ENCODE measurements at places on chromosomes 13 and 19. TPM values are rescaled to one million over a fixed set of nuclear protein-coding genes. Genes with fewer than 3 reads are reported as not detected.

- H3K4me1 ChIP-seq, result peaks cover 15% of the 10 kb centered on the region
- H3K4me3 ChIP-seq, result no peak overlapping the region
- H3K36me3 ChIP-seq, result peaks cover 69% of the 10 kb centered on the region
- H3K27ac ChIP-seq, result no peak overlapping the region
- H3K27me3 ChIP-seq, result no peaks in the 10 kb centered on the region
These were observed 28.4 kb downstream of the ANKRD27 start for GRCh38 chr19:32646556-32646955.

GRCh38 chr13:50990065-50990817 lies 80.7 kb downstream of the RNASEH2B start:
- no peaks in the 10 kb centered on the region for H3K27me3 ChIP-seq
- peak overlapping the region; percentile 33 for H3K4me3 ChIP-seq
- no peaks in the 10 kb centered on the region for H3K36me3 ChIP-seq
- no peak overlapping the region for H3K27ac ChIP-seq

Gene MEGF8
- total RNA-seq, result 34.3 TPM

DNA sequence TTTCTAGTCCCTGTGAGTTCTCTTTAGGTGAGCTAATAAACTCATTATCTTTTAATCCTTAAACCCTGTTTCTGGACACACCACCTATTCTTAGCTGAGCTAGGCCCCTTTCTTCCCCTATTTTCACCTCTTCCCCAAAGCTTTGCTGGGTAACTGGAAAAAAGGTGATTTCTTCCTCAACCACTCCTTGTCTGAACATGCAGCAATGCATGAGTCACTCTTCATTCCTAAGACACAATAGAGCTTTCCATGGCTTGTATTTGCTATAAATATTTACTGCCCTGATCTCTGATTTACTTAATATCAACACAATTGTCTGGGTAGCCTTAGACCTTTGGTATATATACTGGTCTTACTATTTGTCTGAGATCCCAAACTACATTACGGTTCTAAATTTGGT lies 370.9 kb downstream of the KLF5 start:
- H3K36me3 ChIP-seq, result no peaks in the 10 kb centered on the region
- no peak overlapping the region for H3K27ac ChIP-seq

DNA sequence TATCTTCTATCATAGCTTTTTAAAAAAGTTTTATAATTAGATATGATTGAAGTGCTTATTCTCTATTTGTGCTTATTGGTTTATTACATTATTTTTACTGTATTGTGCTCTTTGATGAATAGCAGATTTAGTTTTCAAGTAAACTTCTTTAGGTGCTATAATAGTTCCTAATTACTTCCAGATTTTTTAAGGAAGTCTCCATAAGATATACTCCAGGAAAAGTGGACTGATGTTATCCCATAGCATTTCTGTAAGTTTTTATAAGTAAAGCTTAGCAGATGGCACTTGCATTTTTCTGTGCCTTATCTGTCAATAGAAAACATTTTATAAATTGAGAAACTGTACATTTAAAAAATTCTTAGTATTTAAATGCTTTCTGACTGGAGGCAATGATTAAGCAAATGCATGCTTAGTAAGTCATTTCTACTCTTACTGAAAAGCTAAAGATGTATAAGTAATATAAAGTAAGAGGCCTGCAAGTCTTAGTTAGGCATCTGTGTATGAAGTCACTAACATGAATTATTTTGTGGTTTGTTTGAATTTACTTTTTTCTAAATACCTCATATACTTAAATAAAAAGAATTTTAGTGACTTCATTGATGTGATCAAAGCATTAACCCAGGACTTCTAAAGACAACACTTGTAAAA lies 182.8 kb downstream of the MAB21L1 start:
- no peak overlapping the region for H3K27ac ChIP-seq
- no peaks in the 10 kb centered on the region for H3K4me1 ChIP-seq
- DNase-seq, result no peak

- H3K27ac ChIP-seq, result peak overlapping the region; percentile 83
- no peak for DNase-seq
- peaks cover 45% of the 10 kb centered on the region for H3K4me1 ChIP-seq
- H3K4me3 ChIP-seq, result peak overlapping the region; percentile 66
- H3K36me3 ChIP-seq, result peaks cover 29% of the 10 kb centered on the region
These were observed 3.0 kb upstream of the TNNT1 start for GRCh38 chr19:55152017-55152416.

Gene ADM5
- 0.49 TPM for total RNA-seq

- H3K27ac ChIP-seq, result no peak overlapping the region
- H3K27me3 ChIP-seq, result peaks cover 61% of the 10 kb centered on the region
- H3K4me1 ChIP-seq, result peaks cover 6% of the 10 kb centered on the region
- no peak overlapping the region for H3K4me3 ChIP-seq
These were observed 74.8 kb upstream of the TM9SF2 start for GRCh38 chr13:99426426-99426825.

DNA sequence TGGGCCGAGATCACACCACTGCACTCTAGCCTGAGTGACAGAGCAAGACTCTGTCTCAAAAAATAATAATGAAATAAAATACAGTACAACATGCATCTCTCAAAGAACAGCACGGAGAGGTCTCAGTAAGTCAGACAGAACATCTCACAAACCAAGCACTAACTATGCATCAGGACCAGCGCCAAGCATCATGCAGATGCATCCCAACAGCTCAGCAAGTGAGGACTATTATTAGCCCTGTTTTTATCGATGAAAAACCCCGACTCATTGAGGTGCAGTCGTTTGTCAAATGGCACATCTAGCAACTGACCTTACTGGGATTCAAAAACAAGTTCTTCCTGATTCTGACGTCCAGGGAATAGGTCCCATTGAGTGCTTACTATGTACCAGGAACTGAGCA lies 3.8 kb downstream of the C19orf47 start:
- H3K4me1 ChIP-seq, result peaks cover 79% of the 10 kb centered on the region
- H3K4me3 ChIP-seq, result no peak overlapping the region
- DNase-seq, result no peak
- H3K27me3 ChIP-seq, result no peaks in the 10 kb centered on the region
- H3K27ac ChIP-seq, result peak overlapping the region; percentile 93
